ENCODE measurements at places on chromosomes 3 and 15.

- no peak for DNase-seq
These were observed 103.8 kb downstream of the NR1D2 start for GRCh38 chr3:24048843-24049242.

- DNase-seq = peak; percentile 30
These were observed 31.0 kb downstream of the GRIP2 start for GRCh38 chr3:14508966-14509795.

DNA sequence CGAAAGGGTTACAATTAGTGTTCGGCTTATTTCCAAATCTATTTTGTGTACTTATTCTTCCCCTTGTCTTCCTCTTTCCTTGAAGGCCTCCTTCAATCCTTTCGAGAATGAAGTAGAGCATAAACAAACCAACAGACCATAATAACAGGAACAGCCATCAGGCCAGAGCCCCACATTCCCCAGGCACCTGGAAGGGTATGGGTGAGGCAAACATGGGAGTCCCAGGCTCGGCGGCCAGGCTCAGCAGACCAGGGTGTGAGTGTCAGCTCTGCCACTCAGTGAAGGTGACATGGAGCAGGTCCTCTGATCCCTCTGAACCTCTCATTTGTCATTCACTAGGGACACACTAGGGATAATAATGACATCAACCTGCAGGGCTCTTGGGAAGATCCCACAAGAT lies 13.8 kb downstream of the ALS2CL start:
- DNase-seq = no peak

DNA sequence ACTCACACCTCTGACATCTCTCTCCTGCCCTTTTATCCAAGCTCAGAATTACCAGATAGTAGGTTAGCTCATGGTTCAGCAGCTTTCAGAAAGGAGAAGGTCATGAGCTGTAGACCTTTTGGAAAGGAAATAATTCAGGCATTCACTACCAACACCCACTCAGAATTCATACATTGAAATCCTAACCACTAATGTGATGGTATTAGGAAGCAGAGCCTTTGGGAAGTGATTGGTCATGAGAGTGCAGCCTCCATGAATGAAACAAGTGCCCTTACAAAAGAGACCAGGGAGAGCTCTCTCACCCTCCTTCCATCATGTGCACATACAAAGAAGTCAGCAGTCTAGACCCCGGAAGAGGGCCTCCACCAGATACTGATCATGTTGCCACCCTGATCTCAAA lies 315.8 kb upstream of the CCDC54 start:
- no peak for DNase-seq

- DNase-seq = no peak
These were observed 198.2 kb upstream of the UBE2E2 start for GRCh38 chr3:23004971-23005370.

- no peak for DNase-seq
These were observed 34.8 kb upstream of the RASA2 start for GRCh38 chr3:141452045-141452444.

- no peak for DNase-seq
These were observed 72.1 kb downstream of the ADAMTS7 start for GRCh38 chr15:78739206-78739605.

DNA sequence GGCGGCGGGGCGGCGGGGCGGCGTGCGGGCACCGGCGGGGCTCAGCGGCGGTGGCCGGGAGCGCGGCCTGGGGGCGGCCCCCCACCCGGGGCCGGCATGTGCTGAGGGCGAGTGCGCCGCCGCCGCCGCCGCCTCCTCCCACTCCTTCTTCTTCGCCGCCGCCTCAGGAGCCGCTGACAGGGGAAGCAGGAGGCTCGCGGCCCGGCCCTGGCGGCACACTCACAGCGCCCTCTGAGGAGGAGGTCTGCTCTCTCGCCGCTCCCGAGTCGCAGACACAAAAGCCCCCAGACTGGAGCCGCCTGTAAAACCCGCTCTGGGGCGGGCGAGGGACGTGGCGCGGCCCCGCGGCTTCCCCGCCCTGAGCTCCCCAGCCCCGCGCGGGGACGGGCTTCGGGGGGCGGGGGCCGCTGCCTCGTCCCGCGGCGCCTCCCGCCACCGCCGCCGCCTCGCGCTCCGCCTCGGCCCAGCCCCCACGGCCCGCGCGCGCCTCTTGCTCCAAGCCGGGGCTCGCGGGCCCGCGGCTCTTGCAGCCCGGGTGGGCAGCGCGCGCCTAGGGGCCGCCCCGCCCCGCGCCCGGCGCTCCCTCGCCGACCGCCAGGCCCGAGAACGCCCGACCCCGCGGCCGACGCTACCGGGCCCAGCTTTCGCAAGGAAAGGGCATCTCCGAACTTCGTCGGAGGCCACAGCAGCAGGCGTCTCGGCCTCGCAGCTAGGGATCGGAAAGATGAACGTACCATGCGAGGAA lies at the start of gene PYGO1:
Gene PYGO1, minus strand, starts transcription at position 276 of the 745 bp plus-strand sequence. CDS start 462 bp downstream, outside the sequence.
- DNase-seq = no peak

GRCh38 chr15:99436542-99437314 lies 129.1 kb upstream of the MEF2A start:
- no peak for DNase-seq

GRCh38 chr3:3281024-3281423 lies 101.5 kb upstream of the CRBN start:
- no peak for DNase-seq

GRCh38 chr15:27238209-27238608 lies 267.2 kb downstream of the GABRG3 start:
- no peak for DNase-seq

- DNase-seq = no peak
These were observed 18.2 kb downstream of the ABTB1 start for GRCh38 chr3:127690823-127691452.

DNA sequence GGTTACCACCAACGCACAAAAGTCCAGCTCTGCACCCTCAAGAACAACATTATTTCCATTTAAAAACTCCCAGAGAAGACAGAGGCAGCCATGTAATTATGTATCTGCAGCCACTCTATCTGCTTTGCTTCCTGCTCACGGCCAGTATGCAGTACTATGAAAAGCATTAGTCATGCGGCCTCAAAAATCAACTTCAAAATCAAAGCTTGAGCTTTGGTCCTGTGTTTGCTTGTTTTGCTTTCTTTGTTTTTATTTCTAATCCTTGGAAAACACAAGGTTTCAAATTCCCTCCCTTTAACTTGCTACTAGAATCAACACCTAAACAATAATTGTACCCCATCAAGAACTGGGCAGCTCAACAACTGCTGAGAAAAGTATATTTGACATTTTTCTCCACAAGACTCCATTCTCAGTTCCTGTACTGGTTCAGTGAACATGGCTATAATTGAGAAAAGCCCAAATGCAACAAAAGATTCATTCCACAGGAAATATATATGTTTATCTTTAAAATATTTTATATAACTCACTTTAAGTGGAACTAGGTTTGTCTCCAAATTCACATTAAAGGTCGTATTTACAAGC lies 37.6 kb downstream of the GBE1 start:
- DNase-seq = no peak

DNA sequence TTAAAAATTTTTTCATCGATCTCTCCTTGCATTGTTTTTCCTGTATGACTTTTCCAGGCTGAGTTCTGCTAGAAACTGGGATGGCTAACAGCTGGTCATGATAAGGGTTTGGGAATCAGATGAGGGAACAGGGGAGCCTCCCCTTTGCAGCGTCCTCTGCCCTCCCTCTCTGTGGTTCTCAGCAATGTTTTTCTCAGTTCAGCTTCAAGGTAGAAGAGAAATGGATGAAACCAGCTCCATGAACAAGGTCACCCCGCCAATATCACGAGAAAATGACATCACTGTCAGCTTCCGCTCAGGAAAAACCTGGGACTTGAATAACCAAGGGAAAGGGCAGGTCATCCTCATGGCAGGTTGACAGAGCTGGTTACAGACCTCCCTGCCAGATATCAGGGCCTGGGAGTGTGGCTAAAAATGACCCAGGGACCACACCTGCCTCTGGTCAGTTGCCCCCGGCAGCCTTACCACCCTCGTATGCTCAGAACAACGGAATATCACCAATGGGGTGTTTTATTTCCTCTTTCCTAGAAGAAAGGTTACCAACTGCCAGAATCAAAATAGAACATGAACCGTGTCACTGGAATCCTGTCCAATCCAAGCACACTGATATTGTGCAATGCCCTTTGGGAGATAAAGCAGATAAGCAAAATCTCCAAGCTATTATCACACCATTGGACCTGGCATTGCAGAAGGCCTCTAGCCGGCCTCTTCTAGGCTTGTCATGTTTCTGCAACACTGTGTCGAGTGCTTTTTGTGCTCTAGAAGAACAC lies 26.1 kb downstream of the LSM3 start:
- DNase-seq = no peak

- no peak for DNase-seq
These were observed 79.1 kb upstream of the MEF2A start for GRCh38 chr15:99486371-99487336.

GRCh38 chr3:124582196-124582595 lies 148.1 kb upstream of the UMPS start:
- DNase-seq = no peak

DNA sequence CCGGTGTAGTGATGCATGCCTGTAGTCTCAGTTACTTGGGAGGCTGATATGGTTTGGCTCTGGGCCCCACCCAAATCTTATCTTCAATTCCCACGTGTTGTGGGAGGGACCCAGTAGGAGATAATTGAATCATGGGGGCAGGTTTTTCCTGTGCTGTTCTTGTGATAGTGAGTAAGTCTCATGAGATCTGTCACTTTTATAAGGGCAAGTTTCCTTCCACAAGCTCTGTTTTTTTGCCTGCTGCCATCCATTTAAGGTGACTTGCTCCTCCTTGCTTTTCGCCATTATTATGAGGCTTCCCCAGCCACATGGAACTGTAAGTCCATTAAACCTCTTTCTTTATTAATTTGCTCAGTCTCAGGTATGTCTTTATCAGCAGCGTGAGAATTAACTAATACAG lies 566.7 kb upstream of the NECTIN3 start:
- no peak for DNase-seq

DNA sequence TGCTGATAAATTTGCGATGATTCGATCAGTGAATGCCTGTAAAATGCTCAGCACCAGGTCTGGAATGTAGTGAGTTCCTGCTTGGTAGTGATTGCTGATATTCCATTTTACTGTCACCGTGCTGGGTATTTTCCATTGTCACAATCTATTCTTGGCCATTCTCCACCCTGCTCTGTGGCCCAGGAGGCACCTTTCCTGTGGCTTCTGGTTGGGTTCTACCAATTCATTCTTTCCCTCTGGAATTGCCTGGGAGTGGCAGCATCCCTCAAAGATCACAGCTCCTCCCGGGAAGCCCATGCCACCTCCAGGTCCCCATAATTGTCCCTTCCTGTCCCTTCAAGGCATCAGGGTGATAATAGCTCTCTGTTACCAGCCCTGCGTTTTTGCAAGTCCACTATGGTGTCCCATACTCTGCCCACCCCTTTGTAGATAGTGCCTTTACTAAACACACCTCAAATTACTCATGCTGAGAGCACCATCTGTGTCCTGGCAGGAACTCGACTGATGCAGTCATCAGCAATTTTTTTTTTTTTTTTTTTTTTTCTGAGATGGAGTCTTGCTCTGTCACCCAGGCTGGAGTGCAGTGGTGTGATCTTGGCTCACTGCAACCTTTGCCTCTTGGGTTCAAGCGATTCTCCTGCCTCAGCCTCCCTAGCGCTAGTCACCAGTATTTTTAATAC lies 177.8 kb upstream of the PROK2 start:
- no peak for DNase-seq

DNA sequence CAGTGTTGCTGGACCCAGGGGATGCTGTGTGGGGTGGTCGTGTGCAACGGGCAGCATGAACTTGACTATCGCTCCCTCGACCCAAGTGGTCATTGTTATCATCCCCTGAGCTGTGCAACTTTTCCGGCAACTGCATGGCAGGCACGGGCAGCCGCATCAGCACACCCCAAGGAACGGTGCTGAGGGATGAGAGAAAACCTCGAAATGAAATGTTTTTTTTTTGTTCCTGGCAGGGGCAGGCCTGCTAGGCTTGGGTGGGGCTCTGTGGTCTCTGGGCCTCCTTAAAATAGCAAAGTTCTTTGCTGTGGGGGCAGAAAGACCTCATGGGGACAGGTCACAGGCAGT lies 51.4 kb downstream of the CORO2B start:
- DNase-seq = no peak

DNA sequence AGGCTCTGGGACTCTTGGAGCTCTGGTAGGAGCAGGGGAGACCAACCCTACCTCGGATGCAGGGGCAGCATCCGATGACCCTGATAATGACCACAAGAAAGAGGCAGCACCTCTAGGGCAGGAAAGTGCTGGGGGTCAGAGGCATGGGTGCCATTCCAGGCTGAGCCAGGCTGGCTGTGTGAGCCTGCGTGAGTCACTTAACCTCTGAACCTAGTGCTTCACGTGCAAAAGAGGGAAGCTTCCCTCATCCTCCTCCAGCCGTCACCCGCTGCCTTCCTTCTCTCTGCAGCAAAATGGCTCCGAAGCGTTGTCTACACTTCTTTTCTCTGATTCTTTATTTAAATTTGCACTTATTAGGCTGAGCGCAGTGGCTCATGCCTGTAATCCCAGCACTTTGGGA lies 35.5 kb downstream of the ZDHHC19 start:
- no peak for DNase-seq

GRCh38 chr3:5699811-5700210 lies 512.3 kb downstream of the EDEM1 start:
- no peak for DNase-seq

DNA sequence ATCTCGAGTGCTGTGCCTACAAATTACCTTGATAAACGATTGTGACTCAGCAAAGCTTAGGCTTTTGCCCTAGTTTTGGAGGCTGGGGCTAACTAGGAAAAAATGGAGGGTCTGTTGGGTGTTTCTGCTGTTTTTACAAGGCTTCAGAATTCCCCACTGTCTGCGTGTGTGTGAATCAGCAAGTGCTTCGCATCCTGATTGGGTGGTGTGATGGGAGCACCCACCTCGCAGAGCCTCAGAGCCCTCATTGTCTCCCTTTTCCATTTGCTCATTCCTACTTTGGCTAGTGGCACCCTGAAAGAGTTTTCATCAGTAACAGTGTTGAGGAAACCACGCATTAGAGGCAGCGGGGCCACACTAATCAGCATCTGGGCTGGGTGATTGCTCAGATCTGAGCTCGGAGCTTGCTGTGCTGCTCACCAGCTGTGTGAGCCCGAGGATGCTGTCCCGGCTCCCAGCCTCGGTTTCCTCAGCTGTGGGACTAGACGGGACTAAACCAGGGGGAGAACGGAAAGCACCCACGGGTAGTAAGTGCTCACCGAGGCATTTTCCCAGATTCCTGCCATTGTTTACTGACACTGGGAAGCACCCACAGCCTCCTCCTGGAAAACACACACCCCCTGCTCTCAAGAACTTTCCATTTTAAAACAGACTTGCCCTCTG lies 40.6 kb downstream of the GOLGA8S start:
- DNase-seq = no peak

DNA sequence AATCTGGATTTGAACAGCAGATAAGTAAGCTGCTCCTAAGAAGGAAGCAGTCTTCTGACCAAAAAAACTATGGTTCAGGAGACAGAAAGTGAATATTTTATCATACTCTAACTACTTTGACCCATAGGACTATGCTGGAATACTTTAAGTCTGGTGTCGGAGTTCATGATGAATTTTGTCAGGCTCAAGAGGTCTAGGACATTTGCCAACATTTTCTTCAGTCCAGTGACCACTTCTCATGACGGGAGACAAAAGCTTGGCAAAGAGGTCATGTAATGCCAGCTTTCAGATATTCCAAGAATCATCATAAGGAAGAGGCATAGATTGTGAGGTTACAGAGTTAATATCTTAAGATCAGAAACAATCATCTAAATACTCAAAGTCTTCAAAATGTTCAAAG lies 20.5 kb upstream of the DCBLD2 start:
- no peak for DNase-seq
